ENCODE measurements at places on chromosomes 16 and 17.

DNA sequence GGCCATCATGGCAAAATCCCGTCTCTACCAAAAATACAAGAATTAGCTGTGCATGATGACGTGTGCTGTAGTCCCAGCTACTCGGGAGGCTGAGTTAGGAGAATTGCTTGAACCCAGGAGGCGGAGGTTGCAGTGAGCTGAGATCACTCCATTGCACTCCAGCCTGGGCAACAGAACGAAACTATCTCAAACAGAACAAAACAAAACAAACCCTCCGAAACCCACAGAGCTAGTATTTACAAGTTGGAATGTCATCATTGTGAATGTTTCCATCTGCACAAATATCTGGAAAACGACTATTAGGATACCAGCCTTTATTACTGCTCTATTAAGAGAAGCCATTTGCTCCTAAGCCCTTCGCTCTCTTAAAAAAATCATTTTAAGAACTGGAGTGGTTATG, 26.0 kb downstream of the SMARCE1 start:
- no peak for DNase-seq

GRCh38 chr17:15119968-15120367, 145.2 kb downstream of the PMP22 start:
- DNase-seq, result no peak

DNA sequence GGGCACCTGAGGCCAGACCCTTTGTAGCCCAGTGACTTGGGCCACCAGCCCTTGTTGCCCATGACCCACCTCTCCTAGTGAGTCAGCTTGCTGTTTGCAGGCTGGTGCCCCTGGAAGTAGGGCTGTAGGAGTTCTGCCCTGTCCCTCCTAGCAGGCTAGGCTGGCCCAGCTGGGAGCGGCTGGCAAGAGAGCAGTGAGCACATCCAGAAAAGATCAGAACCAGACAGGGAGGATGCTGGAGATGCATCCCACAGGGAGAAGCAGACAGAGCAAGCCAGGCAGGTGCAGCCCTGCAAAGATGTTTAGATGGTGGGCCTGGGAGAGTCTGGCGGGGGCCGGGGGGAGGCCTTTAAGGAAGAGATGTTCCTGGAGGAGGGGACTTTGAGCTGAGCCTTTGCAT, 2.4 kb downstream of the SLC5A10 start:
- no peak for DNase-seq

GRCh38 chr17:69607162-69607834, 192.8 kb downstream of the MAP2K6 start:
- no peak for DNase-seq

- DNase-seq, result no peak
These were observed 186.6 kb downstream of the WWOX start for GRCh38 chr16:78286065-78286464.

GRCh38 chr16:29839822-29840221, 19.6 kb downstream of the MVP start:
- no peak for DNase-seq

DNA sequence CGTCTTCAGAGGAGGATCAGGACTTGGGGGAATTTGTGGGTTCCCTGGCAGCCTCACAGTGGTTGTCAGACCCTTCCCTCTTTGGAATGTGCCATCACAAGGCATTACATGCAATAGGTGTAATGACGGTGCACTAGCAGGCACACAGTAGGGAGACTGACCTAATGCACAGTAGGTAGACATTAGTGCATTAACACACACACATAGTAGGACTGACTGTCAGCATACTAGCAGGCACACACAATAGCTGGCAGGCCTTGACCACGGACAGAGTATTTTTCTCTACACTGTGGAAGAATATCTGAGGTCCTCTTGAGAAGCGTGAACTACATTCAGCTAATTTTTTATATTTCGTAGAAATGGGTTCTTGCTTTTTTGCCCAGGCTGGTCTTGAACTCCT, 10.9 kb upstream of the UBALD2 start:
- no peak for DNase-seq

DNA sequence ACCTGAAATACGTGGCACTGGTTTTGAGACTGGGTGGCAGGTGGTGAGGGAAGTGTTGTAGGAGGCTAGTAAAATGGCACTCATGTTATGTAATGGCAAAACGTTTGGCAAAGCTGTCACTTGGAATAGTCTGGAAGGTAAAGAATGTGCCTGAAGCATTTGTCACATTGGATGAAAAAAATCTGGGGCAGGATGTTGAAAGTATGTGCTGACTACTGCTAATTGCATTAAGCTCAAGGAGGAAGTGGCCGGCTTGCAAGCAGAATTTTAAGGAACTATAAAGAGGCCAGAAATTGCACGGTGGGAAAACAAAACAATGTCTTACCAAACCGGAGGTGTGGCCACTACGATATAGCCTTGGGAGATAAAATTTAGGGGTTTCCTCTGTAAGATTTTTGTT, 26.6 kb upstream of the NLRP1 start:
- DNase-seq, result no peak

GRCh38 chr17:66240013-66240412, 10.8 kb upstream of the APOH start:
- DNase-seq, result no peak

DNA sequence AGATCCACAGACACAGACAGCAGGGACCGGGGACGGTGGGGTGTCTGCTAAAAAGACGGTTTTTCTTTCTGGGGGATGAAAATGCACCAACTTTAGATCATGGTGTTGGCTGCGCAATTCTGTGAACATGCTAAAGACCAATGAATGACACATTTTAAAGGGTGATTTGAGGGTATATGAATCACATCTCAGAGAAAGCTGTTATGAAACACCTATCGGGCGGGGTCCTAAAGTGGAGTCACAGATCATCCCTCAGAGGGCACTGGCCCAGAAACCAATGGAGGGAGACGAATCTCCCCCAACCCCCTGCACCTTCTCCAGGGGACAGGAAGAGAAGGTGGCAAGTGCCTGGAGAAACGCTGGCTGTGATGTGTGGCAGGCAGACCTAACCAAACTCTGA, 26.0 kb downstream of the KLHDC4 start:
- DNase-seq, result no peak

DNA sequence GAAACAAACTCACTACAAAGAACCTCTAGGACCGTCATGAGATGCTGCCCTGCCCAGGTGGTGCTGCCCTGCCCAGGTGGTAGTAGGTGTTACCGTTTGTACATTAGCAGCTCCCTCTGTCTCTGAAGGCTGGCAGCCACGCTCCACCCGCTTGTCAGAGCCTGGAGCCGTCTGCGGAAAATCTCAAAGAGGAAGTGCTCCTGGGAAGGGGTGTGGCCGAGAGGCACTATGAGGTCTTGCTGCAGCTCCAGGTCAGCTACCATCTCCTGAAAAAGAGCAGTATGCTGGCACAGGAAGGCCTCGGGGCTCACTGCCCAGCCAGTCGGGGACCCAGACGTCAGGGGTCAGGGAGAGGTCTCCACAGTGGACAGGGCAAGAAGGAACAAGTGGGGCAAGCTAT, 28.3 kb downstream of the ZNF276 start:
- no peak for DNase-seq

DNA sequence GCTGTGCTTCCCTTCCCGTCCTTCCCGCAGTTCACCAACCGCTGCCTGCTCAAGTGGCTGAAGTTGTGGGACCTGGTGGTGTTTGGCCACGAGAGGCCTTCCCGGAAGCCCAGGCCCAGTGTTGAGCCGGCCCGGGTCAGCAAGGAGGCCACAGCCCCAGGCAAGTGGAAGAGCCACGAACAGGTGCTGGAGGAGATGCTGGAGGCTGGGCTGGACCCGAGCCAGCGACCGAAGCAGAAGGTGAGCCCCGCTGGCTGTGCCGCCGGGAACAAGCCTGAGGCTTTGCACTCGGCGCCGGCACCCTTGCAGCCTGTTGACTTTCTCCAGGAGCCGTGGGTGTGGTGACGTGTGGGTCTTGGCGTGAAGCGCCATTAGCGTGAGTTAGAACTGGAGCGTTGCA, 2.7 kb downstream of the CHTF18 start:
- no peak for DNase-seq

GRCh38 chr16:14445937-14446715, 183.9 kb downstream of the PARN start:
- no peak for DNase-seq

DNA sequence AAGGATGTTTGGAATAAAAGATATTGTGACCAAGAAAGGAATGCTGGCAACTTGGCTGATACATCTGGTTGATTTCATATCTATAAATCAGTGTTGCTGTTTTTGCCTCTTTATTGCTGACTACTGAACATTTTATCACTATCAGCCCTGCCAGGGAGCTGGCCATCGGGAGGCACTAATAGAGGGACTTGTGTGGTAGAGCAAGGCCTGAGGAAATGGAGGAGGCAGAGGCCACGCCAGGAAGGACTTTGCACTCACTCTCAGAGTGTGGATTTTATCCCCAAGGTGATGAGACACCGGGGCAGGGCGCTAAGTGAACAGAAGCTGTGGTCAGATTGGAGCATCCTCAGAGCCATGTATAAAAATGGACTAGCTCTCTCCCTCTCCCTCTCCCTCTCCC, 9.3 kb upstream of the CYB561 start:
- DNase-seq, result no peak

DNA sequence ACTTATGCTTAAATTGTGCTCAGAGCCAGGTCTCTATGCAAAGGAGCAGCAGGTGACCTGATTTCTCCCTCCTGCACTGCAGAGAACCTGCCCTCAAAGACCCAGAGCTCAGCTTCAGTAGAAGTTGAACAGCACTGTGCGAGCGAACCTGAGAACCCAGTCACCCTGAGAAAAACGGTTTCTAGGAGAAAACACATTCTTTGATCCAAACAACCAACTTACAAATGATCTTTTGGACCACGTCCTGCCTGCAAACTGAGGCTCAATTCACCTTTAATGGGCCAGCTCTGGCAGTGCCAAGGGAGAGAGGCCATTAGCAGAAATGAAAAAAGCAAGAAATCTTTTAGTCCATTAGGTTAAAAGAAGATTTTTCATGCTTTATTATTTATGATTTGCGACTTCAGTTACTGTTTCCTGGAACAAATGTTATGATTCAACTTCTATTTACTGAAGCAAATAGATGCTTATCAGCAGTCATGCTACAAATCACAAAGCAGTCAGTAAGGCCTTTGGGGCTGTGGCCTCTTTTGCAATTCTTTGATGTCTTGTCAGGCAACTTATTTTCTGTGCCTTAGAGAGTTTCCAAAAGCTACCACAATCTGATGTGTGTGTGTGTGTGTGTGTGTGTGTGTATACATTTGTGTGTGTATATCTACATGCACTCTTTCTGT, 65.7 kb upstream of the LRRC37A3 start:
- peak; percentile 55 for DNase-seq

DNA sequence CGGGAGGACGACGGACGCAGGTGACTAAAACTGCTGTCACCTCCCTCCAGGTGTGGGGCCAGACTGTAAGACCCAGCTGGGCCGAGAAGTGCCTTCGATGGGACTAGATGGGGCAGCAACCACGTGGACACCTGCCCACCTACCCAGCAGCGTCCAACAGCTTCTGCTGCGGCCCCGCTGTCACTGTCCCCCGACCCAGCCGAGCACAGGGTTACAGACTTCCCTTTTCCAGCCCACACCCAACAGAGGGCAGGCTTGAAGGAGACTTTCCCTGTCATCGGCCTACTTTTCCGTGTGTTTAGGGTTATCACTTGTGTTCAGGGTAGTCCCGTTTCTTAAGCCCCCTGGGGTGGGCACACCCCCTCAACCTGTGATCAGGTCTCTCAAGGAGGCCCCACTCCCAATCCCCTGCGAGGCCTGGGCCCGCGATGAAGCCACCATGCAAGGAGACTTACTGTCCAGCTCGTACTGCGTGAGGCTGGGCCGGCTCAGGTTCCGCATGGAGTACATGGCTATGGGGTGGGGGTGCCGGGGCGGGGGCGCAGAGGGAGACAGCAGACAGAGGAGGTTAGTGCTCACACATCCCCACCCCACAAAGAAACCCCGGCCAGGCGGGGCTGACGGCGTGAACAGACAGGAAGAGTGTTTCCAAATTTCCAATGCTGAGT, 68.8 kb upstream of the CDC42EP4 start:
- DNase-seq, result no peak

GRCh38 chr17:80443916-80444643, 29.1 kb downstream of the ENDOV start:
- DNase-seq, result no peak

- DNase-seq, result no peak
These were observed 90.7 kb downstream of the WWP2 start for GRCh38 chr16:69852815-69853214.

- DNase-seq, result no peak
These were observed 222.1 kb downstream of the SOX9 start for GRCh38 chr17:72342627-72343527.

- no peak for DNase-seq
These were observed 17.7 kb downstream of the NUBP1 start for GRCh38 chr16:10761373-10761772.

- DNase-seq, result no peak
These were observed 26.8 kb upstream of the ELAC2 start for GRCh38 chr17:13044572-13045065.

DNA sequence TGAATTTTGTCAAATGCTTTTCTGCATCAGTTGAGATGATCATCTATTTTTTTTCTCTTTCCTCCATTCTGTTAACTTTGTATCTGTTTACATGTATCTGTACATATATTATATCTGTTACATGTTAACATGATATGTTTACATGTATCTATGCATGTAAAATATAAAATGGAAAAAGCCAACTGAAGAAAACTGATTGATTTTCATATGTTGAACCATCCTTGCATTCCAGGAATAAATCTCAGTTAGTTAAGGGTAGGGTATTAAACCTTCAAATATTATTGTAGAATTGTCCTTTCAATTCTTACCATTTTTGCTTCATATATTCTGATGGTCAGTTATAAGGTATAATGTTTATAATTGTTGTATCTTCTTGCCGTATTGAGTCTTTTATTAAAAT, 336.1 kb downstream of the ZFHX3 start:
- no peak for DNase-seq

- no peak for DNase-seq
These were observed 178.5 kb upstream of the RPL38 start for GRCh38 chr17:74024871-74025531.

- DNase-seq, result peak; percentile 15
These were observed 615 bp downstream of the CARMIL2 start for GRCh38 chr16:67645397-67646121.

GRCh38 chr16:74271872-74272271, 24.7 kb upstream of the PSMD7 start:
- DNase-seq, result no peak

DNA sequence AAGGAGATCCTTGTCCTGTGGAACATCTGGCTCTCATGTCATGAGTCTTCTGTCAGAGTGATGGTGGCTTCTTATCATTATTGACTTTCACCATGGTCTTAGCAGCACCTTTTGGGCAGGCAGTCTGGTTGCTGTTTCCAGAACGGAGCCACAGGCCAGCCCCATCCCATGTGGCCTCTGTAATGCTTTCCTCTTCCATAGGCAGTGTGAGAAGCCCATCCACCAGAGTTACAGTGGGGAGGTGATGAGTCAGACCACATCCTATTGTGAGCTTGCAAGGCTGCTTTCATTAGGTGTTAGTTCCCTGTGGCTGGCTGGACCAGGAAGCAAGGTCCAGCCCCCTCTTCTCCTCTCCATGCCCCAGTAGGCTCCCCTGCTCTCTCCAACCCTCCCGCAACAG, 30.8 kb upstream of the SPACA3 start:
- DNase-seq, result no peak

- DNase-seq, result no peak
These were observed 293.8 kb upstream of the AXIN2 start for GRCh38 chr17:65855245-65855644.

Data from stimulated activated naive CD4-positive, alpha-beta T cell treated with Interleukin-2 at 50 U/mL for 16 hours (primary cell).